ENCODE measurements at places on chromosomes 6 and 20.

- DNase-seq: no peak
Observed at GRCh38 chr6:159860482-159860881, 30.3 kb upstream of the MAS1 start.

GRCh38 chr20:6575912-6576401, 191.5 kb upstream of the BMP2 start:
- no peak for DNase-seq

GRCh38 chr20:4828830-4829513, 107.3 kb downstream of the PRND start:
- no peak for DNase-seq

GRCh38 chr6:39425346-39426072, 103.0 kb upstream of the KCNK16 start:
- DNase-seq: no peak

DNA sequence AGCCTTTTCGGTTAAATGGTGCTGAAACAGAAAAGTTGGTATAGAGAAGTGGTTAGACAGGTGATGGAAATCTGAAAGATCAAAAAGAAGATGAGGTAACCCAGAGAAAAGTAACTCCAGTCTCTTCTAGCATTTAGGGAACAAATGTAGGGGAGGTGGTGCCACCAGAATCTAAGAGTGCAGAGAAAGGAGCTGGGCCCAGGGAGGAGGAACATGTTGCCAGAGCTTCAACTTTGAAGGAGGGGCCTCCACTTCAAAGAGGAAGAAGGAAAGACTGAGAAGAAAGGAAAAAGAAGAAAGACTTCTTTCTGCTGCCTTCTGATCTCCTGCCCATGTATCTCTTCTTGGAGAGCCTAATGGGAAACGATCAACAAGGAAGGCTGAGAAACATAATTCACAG, 23.5 kb upstream of the ATRN start:
- no peak for DNase-seq

DNA sequence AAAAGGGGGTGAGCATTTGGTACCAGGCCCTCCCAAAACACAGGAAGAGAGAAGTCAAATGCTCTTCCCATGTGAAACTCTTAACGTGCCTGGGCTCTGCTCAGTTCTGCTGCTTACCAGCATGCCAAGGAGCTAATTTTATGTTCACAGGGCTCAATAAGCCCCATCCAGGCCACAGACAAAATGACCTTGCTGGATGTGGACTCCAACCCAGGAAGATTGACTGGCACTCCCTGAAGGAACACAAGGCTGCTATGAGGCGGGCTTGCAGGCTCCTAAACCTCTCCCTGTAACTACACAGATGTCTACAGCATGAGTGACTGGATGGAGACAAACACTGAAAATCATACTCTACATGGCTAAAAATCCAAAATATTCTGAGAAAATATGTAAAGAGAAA, 50.6 kb downstream of the CHD6 start:
- DNase-seq: no peak

GRCh38 chr6:146135167-146135566, 106.3 kb downstream of the GRM1 start:
- DNase-seq: no peak

All from cerebellum (tissue), 4 donors.